Left cardiac atrium (tissue), 4 donors: ENCODE measurements at places on chromosomes 5 and 9.
A peak's percentile ranks its signal among the peaks of the same experiment; 100 is the strongest.

GRCh38 chr5:143350751-143351602 is 52.5 kb downstream of the NR3C1 start:
- DNase-seq, result no peak

DNA sequence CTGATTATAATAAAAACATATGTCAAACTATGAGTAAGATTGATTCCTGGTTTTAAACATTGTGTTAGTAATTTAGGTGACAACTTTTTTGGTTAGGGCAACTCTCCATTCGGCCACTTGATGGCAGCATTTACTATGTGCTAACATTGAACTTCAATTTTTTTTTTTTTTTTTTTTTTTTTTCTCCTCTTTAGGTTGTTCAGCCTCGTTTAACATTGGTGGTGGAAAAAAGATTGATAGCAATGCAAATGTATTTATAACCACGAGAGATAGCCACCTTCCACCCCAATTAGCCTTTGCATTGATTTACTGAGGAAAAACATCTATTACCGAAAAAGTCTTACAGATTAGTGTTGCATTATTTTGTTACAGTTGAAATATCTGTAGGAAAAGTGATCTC is 159.1 kb downstream of the CSNK1G3 start:
- peak; percentile 29 for DNase-seq

GRCh38 chr9:120830151-120830550 is 12.6 kb downstream of the PSMD5 start:
- DNase-seq, result no peak

DNA sequence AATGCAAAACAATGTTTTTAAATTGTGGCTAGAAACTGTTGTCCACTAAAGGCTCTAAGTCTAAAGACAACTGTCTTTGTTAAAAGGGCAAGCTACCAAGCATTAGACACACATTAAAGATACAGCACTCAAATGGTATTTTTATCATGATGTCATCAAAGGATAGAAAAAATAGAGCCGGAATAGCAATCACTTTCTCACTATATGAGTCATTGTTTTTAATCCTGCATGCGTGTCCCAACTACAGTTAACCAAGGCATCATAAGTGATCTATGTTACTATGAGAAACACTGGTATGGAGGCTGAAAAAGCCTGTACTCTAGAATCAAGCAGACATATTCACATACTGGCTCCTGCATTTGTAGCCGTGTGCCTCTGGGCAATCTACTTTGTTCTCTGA is 1.9 kb upstream of the PJA2 start:
- DNase-seq, result no peak

DNA sequence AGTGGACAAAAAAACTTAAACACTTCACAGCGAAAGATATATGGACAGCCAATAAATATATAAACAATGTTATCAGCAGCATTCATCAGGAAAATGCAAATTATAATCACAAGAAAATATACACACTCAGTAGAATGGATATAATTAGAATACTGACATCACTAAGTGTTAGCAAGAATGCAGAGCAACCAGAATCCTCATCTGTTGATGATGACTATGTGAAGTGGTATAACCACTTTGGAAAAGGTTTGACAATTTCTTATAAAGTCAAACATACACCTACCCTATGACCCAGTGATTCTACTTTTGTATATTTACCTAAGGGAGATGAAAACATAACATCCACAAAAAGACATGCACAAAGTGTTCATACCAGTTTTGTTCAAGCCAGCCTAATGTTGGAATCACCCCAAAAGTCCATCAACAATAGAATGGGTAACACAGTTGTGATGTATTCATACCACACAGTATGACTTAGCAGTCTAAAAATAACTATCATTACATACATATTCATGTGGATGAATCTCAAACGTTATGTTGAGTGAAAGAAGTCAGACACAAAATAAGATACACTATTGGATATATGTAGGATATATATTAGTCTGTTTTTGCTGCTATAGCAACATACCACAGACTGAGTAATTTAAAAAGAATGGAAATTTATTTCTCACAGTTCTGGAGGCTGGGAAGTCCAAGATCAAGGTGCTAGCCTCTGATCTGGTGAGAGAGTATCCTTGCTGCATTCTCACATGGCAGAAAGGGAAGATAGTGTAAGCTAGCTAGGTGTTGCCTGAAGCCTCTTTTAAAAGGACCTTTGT is 148.8 kb upstream of the ADAMTSL1 start:
- no peak for DNase-seq

DNA sequence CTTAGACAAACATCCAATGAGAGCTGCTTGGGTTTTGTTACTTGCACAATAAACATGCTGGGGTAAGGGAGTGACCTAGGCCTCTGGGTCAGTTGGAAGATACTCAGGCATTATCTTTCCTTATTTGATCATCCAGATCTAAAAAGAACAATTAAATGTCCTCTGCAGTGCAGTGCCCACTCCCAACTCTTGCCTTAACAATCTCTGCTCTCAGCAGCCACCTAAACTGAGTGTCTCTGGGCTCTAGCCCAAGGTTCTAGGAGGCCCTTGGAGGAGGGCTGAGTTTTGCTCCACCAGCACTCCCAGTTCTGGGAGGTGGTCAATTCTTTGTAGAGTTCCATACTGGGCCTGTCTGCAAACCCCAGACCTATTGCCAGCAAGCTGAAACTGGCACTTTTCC is 1.8 kb downstream of the MCIDAS start:
- no peak for DNase-seq

GRCh38 chr9:88641456-88642240 is 106.7 kb downstream of the NXNL2 start:
- DNase-seq, result no peak

- DNase-seq, result no peak
These were observed 167.1 kb upstream of the MVB12B start for GRCh38 chr9:126159430-126160060.

DNA sequence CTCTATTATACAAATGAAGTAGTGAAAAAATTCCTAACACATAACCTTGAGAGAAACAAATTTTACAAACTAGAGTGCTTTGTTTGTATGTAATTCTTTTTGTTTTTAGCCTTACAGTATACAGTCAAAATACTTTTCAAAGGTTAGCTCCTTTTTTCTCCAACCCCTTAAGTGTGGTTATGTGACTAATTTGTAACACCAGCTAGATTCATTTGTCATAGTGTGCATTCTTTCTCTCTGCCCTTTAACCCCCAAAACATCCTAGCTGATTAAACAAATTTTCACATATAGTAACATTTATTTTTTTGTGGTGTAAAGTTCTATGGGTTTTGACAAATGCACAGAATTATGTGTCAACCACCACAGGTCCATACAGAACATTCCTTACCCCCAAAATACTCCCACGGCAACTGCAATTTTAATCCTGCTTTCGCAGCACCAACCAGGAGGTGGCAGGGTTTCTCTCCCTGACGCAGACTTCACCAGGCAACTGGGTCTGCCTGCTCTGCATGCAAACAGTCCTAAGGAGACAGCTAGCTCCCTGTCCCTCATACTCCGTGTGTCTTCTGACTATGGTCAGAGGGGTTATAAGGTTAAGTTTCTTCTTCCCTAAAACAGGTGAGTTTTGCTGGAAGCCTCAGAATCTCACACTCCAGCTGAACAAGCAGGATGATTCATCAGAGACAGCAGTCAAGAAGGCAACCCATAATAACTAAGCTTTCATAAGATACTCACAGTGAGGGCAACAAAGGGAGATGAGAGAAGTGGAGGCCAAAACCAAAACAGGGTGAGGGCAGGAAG is 44.5 kb upstream of the NR5A1 start:
- DNase-seq, result no peak

GRCh38 chr9:134957945-134958227 is 40.2 kb upstream of the FCN1 start:
- no peak for DNase-seq

- DNase-seq, result no peak
These were observed 150.6 kb downstream of the MCTP1 start for GRCh38 chr5:95134326-95134725.

GRCh38 chr9:12194731-12195130 is 498.5 kb upstream of the TYRP1 start:
- no peak for DNase-seq

DNA sequence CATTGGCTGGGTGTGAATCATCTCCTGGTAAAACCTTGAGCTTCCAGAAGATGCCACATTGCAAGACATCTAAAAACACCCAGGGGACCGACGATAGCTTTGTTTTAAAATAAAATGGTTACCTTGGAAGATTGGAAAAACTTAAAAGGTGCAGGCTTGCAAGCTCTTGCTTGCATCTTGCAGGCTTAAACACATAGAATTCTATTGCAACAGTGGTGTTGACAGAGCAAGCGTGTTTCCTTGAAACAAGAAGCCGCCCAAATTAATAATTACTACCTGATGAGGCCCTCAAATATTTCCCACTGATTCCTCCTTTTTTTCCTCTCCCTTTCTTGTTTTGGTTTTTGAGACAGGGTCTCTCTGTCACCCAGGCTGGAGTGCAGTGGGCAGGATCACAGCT is 137.1 kb upstream of the BASP1 start:
- DNase-seq, result no peak

- DNase-seq, result no peak
These were observed 291.0 kb downstream of the DOCK8 start for GRCh38 chr9:505741-506059.

DNA sequence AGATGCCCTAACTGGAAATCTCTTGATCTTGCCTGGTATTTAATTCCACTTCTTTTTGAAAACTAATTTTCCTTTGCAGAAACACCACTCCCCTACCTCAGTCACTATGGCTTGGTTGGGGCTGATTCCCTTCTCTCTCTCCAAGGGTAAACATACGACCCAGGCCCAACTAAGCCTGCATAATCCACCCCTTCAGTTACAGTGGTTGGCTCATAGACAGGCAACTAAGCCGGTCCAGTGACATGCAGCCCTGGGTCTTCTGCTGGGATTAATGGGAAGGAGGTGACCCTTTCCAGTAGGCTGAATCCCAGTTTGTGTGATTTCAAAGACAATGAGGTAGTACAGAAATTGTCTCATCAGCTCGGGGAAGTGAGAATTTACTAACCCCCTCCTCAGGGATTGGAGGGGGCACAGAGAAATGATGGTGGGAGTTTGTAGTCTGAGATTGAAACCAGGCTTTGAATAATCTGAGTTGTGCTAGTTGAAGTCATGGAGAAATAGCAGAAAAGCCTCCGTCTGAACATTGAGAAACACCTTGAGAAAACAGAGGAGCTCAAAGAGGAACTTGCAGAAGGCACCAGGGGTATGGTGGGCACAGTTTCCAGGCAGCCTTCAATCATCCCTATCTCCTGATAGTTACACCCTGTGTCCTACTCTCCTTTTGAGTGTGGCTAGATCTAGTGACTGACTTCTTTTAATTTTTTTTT is 148.9 kb downstream of the GCNT1 start:
- no peak for DNase-seq

DNA sequence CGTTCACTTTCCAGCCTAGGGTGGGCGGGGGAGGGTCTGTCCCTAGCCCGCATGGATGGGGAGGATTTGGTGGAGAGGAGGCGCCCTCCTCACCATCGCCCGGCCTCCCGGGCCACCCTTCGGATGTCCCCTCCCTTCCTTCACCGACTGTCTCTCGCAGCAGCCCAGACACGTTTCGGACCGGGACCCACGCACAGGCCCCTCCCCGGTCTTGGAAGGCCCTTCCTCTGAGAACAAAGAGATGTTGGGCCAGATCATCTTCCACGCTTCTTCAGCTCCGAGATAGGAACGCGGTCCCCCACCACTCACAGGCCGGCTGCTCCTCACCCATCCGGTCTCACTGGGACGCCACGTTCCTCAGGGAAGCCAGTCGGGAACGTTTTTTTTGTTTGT is 640 bp upstream of the DPM2 start:
- DNase-seq, result no peak

GRCh38 chr5:94420885-94421284 is 197.5 kb downstream of the KIAA0825 start:
- DNase-seq, result no peak

GRCh38 chr5:7876867-7877266 is 7.9 kb downstream of the MTRR start:
- DNase-seq, result no peak

- DNase-seq, result peak; percentile 35
These were observed 180.4 kb downstream of the GAS1 start for GRCh38 chr9:86766912-86767311.

- DNase-seq, result no peak
These were observed 266.1 kb upstream of the MAP3K1 start for GRCh38 chr5:56549096-56549886.

DNA sequence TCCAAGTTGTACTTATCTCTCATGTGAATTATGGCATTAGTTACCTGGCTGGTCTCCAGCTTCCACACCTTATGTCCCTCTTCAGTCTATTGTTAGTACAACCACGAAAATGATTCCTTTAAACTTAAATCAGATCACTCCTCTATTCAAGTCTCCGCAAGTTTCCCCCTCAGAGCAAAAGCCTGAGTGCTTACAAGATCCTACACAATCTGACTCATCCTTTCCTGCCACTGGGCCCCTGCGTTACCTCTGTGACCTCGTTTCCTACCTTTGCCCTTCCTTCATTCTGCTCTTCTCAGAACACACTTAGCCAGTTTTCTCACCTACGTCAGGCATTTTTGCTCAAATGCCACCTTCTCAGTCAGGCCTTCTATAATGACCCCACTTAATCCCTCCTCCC is 45.1 kb upstream of the GLIS3 start:
- no peak for DNase-seq

- no peak for DNase-seq
These were observed 79.4 kb downstream of the AUH start for GRCh38 chr9:91282292-91282691.

DNA sequence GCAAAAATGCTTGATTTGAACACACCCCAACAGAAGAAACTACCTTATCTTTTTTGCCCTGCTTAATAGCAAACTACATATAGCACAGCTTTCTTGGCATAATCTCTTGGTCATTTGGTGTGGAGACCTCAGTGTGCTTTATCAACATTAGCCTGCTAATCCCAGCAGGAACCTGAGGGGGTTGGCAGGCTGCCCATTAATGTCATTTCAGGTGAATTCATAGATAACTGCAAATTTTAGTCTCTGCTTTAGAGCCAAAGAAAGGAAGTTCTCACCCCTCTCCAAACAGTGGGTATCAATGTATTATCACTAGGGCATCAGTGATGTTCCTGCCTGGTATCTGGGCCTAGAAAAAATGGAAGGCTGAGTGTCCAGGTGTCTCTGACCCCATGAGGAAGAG is 489.0 kb downstream of the NTRK2 start:
- DNase-seq, result no peak

DNA sequence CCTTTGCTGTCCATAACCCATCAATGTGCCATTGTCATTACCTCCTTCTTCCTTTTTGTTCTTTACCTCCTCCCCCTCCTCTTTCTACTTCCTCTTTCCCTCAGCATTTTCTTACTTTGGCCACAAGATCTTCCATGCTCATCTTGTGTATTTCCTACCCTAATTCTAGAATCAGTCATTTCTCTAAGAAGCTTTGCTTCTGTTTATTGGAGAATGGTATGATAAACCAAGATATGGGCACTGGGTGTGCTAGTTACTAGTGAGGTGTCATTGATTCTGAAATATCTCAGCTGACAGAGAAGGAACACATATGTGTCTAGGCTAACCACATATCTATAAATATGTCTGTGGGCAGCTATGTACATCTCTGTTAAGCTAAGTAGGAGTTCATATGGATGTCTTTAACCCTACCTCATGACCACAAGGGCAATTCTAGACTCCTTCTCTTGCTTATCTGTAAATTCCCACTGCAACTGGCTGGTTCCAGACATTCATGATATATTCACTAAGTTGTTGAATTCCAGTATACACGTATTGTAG is 2051.3 kb upstream of the CDH9 start:
- DNase-seq, result no peak
